ENCODE measurements at places on chromosomes 7 and 10. TPM values are rescaled to one million over a fixed set of nuclear protein-coding genes. Genes with fewer than 3 reads are reported as not detected.
A peak's percentile ranks its signal among the peaks of the same experiment; 100 is the strongest.

- DNase-seq = no peak
These were observed 231.8 kb upstream of the DKK1 start for GRCh38 chr10:52082307-52082706.

DNA sequence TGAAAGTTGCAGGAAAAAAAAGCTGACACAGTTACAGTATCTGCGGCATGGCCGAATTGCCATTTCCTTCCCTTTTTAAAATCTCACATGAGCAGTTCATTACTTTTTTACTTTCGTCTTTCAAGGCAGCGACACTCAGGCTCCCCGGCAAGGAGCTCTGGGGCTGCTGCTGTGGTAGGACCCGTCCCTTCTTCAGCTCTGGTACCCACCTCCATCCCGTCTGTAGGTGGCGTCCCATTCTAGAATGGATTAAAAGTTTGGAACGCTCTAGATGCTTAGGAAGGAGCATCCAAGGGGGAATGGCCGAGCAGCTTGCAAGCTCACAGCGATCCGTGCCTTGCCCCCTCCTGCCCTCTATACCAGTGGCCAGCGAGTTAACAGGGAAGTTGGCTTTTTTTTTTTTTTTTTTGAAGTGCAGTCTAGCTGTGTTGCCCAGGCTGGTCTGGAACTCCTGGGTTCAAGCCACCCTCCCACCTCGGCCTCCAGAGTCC, 22.8 kb upstream of the TTYH3 start:
- DNase-seq = peak; percentile 96

- no peak for DNase-seq
These were observed 21.1 kb upstream of the CFAP46 start for GRCh38 chr10:132963430-132963960.

- no peak for DNase-seq
These were observed 271.0 kb upstream of the COBL start for GRCh38 chr7:51587604-51588003.

GRCh38 chr7:114508086-114508485, 93.5 kb downstream of the FOXP2 start:
- no peak for DNase-seq

DNA sequence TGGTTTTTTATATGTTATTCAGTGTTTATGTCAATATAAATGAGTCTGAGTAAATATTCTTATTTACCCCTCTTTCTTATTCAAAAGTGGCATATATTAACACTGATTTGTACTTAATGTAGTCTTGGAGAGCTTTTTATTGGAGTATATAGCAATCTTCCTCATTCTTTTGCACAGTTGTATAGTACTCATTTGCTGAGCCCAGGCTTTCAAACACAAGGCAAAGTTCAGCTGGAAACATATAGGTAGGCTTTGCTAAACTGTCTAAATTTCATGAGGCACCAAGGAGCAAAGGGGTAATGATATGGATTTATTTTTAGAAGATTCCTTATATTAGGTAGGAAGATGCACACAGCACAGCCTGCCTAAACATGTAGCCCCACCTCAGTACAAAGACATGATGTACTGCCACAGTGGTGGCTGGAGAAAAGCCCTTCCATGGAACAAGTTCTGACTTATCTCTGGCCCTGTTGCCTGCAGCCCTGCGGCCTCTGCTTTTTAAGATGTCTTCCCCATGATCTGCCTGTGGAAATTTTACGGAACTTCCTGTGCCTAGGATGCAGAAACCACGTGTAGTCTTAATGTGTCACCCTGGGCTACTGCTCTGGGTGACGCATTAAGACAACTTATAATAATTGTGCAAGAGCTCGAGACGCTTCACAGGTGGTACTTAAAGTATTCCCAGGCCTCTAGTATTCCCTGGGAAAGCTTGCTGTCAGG, 9.6 kb upstream of the PDCD4 start:
- no peak for DNase-seq

The CRHR2 gene
- not detected for total RNA-seq

The DGKI gene
- total RNA-seq = 23.3 TPM

The SGCE gene
- 59.8 TPM for total RNA-seq

The STEAP1 gene
- 45.4 TPM for total RNA-seq

Data from osteoblast (primary cell).